AG04449 (cell line): ENCODE measurements at places on chromosomes 16 and 17.

DNA sequence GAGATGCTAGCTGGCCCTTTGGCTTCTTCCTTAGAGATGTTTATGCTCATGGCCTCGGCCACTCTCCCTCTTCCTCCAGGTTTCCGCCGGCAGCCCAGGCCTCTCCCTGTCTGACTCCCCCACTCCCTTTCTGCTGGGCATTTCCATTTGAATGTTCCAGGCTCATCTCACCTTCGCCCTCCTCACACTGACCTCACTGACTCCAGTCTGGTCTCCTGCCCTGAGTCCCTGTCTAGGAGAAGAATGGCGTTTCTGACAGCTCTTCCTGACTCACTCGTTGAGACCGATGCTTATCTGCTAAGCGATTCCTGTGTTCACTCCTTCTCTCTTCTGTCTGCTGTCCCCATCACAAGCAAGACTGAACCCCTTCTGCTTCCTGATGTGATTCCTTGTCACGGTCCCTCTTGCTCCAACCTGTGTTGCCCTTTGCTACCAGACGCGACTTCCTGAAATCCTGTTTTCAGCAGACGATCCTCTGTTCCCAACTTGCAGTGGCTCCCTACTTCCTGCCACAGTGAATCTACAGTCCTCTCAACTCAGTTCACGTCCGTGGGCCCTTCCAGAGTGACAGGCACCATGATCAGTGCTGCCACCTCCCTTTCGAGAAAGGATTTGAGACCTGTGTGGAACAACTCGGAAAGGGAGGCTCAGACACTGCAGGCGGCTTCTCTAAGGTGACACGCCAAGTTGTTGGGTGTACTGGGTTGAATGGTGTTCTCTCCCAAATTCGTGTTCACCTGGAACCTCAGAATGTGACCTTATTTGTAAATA is 176.4 kb downstream of the MSI2 start:
- DNase-seq, result no peak

- DNase-seq, result no peak
Observed at GRCh38 chr17:81903415-81903831, 1.4 kb downstream of the NPB start.

DNA sequence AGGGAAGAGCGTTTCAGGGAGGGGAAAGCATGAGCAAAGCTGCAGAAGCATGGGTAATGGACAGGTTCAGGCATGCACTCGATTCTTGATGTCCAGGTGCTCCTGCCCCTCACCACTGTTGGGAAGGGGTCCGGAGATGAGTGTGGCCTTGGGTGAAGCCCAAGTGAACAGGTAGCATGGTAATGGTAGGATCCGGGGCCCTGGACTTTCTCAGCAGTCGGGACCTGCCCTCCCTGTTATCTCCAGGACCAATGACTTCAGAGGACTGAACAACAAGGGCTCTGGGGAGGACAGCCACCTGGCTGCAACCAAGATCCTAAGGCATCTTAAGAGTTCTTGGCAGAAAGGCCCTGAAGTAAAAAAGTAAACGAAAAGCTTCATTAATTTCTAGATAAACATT is 306.8 kb downstream of the CPPED1 start:
- no peak for DNase-seq

DNA sequence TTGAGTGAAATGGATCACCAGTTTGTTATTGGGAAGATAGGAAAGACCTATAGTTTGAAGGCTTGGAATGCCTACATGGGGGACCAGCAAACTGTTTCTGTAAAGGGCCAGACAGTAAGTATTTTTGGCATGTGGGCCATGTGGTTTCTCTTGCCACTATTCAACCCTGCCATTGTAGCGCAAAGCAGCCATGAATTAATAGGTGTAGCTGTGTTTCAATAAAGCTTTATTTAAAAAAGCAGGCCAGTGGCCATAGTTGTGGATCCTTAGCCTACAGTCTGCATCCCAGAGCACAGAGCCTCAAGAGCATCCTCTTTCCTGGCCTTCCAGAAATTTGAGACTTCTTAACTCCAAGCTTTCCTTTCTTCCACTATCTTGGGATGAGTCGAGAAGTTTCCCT is 29.3 kb downstream of the ABAT start:
- DNase-seq, result no peak

GRCh38 chr17:17523001-17523730 is 27.0 kb upstream of the RASD1 start:
- no peak for DNase-seq
